ENCODE measurements at places on chromosomes 11 and 22.

DNA sequence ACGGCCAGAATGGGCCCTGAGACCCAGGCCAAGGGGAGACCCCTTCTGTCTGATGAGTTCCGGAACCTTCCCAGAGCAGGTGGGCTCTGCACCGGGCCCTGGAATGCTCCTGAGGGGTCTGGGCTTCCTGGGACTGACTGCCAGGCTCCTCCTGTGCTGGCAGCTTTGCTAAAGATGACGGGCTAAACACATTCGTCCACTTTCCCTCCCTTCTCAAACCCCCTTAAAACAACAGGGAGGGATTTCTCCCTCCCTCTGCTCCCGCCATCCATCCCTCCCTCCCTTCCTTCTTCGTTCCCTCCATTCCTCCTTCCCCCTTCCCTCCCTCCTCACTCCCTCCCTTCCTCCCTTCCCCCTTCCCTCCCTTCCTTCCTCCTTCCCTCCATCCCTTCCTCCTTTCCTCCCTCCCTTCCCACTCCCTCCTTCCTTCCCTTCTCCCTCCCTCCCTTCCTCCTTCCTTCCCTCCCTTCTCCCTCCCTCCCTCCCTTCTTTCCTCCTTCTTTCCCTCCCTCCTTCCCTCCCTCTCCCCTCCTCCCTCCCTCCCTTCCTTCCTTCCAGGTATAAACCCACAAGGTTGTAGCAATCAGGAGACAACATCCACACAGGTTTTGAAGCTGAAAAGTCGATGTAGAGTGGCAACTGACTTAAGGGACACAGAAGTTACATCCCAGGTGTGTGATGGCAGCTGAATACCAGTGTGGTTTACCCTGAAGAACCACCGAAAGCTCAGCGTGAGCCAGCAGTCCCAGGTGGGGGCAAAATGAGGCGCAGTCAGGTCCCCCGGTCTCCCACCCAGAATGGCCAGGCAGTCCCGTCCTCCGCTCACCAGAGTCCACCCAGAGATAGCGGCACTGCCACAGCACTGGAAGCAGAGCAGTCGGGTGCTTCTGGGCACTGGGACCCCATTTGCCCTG is 18.8 kb upstream of the MGAT3 start:
- no peak for DNase-seq

GRCh38 chr11:8531312-8531711 is 62.7 kb downstream of the STK33 start:
- no peak for DNase-seq

DNA sequence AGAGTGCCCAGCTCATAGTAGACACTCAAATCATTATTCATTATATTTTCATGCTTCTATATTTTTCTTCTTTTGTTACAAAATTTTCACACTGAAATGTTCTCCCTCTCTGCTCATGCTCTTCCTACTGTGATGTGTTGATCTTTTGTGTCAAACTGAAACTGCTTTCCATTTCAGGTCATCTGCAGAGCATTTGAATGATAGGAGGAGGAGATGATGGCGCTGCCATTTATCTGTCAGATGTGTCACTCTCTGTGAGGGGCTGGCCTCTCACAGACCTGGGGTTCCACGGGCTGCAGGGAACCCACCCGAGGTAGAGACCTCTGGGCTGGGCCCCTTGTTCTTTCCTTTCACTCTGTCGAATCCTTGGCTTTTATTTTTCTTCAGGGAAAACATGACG is 41.1 kb downstream of the OR10A6 start:
- DNase-seq = no peak

- no peak for DNase-seq
Observed at GRCh38 chr11:64787526-64788320, 9.4 kb upstream of the SF1 start.

- no peak for DNase-seq
Observed at GRCh38 chr11:43418197-43418596, 59.5 kb downstream of the TTC17 start.

GRCh38 chr22:26671317-26672059 is 14.1 kb downstream of the MIAT start:
- DNase-seq = no peak

GRCh38 chr11:68363776-68364175 is 51.4 kb downstream of the LRP5 start:
- DNase-seq = no peak

DNA sequence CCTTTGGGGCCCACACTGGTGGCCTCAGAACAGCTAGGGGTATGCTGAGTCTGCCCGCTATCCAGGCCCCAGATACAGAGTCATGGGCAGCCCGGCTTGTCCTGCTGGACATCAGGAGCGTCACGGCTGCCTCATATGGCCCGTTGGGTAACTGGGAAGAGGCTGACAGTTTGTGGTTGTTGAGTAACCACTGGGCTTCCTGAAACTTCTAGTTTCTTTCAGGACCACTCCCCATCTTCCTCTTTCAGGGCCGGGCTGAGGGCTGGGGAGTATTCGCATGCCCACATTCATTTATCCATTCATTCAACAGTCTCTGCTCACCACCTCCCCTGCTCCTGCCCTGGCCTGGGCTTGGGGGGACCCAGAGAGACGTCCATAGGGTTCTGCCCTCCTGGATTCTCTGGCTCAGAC is 13.4 kb upstream of the P2RY2 start:
- DNase-seq = no peak

DNA sequence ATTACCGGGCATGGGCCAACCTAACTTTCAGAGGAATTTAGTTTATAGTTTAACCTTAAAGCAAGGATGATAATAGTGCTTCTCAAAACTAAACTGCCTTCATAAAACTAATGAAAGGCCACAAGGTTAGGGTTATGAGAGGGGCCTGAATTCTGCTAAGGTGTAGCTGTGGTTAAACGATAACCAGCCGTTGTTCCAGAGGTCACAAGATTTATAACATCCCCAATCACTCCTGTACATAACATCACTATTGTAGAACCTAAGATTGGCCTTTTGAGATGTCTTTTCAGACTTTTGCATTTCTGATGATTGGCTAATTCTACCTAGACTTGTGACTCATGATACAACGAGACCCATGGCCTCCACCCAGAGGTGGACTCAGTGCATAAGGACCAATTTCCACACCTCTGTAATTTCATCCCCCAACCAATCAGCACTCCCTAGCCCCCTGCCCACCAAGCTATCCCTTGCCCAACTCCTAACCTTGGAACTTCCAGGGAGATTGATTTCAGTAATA is 69.8 kb downstream of the ADAMTS15 start:
- DNase-seq = no peak

DNA sequence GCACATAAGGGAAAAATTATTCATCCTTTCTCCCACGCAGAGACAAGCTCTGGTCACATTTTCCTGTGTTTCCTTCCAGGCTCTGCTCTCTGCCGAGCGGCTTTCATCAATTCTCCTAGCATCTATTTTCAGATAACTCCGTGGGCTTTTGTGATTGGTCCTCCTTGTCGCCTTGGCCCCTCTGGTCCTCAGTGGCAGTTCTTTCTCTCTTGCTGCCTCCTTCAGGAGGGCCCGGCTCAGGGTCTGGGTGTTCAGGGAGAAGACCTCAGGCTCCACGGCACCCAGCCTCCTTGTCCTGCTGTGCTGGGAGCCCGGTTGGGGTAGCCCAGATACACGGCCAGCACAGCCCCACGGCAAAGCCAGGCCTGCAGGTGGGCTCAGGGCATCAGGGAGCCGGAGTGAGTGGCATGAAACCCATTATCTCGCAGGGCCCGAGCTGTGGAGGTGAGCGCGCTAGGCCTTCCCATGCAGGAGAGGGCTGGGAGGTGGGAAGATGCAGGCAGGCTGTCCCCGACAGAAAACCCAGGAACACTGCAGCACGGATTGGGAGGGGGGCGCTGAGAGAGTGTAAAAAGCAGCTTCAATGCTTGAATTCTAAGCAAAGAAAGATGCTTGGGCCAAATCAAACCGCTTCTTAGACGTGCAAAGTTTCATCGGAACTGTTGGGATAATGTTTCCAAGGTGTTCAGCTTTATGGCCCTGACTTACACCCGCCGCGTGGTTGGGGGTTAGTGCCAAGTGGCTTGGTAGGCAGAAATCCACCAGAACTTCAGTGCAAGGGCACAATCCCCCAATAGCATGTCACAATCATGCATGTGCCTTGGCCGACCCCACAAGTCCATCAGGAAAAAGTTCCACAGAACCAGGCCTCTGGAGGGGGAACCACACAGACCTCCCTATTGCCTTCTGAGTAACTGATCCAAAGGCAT is 81.9 kb upstream of the WNT7B start:
- no peak for DNase-seq

GRCh38 chr22:50564289-50564688 is 1.6 kb upstream of the SYCE3 start:
- no peak for DNase-seq

DNA sequence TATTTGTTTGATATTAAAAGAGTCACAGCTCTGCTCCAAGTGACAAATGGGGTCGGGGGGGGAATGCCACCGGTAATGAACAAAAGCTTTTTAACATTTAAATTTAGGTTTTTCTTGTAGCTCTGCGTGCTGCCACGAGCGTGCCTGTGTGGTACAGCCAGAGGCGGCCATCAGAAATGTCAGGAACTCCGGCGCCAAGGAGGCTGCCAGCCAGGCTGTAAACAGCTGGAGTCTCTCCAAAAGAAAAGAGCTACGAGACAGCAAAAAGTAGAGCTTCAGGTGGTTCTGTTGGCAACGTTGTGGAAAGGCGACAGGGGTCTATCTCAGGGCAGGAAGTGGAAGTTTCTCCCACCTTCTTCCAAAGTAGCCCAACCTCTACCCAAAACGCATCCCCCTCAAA is 532.8 kb downstream of the OPCML start:
- DNase-seq = no peak

DNA sequence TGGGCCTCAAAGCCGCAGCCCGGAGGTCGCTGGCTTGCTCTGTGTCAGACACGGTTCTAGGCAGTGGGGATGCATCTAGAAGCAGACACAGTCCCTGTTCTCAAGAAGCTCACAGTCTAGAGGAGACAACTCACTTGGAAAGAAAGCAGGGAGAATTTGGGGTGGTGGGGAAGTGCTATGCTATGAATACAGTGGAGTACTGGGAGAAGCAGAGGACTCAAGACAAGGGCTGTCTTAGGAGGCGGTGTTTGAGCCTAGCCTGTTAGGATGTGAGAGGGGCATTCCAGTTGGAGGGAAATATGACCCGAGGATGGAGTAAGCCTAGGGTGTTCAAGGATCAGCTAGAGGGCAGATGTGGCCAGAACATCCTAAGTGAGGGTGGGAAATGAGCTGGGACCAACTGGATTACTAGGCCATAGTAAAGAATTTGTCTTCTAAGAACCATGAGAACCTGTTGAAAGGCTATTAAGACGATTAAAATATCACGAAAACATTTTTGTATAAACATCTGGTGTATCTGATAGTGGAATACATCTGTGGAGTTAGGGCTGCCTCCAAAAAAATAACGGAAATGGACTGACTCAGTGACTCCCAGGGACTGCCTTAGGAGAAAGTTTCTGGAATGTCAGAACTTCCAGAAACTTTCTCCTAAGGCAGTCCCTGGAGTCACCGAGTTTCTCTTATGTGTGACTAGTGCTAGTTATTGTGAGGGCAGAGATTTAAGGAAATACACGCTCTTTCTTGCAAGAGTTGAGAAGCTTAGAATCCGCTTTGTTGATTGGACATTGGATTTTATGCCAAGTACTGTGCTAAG is 1.1 kb upstream of the PITPNB start:
- peak; percentile 36 for DNase-seq

- no peak for DNase-seq
Observed at GRCh38 chr11:36390963-36391471, 94.9 kb downstream of the PRR5L start.

DNA sequence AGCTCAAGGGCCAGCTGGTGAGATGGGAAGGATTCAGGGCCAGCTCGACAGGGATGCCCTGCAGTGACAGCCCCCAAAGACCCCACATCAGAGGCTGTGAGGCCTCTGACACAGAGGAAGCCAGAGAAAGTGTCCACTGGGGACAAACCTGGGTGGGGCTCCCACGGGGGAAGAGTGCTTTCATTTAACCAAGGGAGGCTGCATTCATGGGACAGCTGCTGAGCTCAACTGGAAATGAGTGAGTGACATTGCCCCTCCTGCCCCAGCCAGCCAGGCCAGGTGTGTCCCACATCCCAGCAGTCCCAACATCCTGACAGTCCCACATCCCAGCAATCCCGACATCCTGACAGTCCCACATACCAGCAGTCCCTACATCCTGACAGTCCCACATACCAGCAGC is 61.0 kb downstream of the DHCR7 start:
- DNase-seq = no peak

- no peak for DNase-seq
Observed at GRCh38 chr11:65390099-65390941, 3.9 kb downstream of the FRMD8 start.

DNA sequence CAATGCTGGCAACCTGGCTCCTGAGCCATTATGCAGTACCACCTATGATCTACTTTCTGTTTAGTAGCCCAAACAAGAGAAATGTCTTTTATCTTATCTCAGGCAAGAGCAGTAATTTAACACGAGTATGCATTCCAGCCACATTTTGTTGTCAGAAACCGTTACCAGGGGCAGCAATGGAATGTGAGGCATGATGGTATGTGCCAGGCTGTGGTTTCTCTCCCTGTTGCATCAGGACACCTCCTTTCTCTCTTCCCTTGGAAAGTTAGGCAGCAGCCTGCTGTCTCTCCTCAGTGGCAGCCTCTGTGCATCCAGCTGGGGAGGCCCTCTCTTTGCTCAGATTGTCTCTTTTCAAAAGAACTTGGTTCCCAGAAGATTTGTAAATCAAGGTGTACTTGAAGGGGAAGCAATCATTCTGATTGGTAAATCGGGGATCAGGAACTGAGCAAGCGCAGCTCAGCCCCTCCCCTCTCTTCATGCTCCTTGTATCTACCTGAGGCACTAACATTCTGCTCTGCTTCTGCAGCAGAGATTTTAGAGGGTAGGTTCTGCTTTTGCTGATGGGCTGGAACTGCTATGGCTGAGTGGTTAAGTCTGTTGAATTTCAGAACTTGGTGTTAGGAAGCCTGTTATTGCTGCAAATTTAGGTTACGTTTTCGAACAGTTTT is 229.2 kb downstream of the ADAMTS15 start:
- no peak for DNase-seq

DNA sequence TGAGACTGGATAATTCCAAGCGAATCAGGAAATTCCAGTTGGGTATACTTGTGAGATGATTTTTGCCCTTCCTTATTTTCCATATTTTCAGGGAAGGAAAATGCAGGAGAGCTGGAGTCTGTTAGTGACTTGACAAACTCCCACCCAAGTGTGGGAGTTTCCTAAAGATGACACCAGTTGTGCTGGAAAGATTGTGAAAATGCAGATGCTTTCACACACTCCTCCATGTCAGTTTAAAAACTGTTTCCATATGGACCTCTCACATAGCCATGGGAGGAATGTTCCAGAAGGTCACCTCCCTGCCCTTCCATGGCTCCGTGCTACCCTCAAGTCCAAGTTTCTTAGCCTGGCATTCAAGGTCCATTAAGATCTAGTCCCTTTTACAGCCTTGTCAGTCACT is 350.7 kb upstream of the NARS2 start:
- no peak for DNase-seq

- no peak for DNase-seq
Observed at GRCh38 chr11:68341557-68342458, 29.4 kb downstream of the LRP5 start.

GRCh38 chr22:20567371-20567847 is 60.0 kb downstream of the MED15 start:
- DNase-seq = no peak

- DNase-seq = no peak
Observed at GRCh38 chr22:26681395-26681821, 24.0 kb downstream of the MIAT start.

GRCh38 chr11:45166604-45166897 is 20.1 kb downstream of the PRDM11 start:
- no peak for DNase-seq

- no peak for DNase-seq
Observed at GRCh38 chr11:102469196-102469821, 16.7 kb upstream of the TMEM123 start.

Data from NCI-H1930 (cell line).